ENCODE measurements at places on chromosomes 3 and 15. TPM values are rescaled to one million over a fixed set of nuclear protein-coding genes. Genes with fewer than 3 reads are reported as not detected.

Gene AHSG
- 1.2 TPM for total RNA-seq

Gene ZBTB20
- 4.2 TPM for total RNA-seq

Gene THOC7
- total RNA-seq, result 101 TPM

Gene ZCWPW2
- total RNA-seq, result not detected

Gene CDCP1
- total RNA-seq, result 1.7 TPM

Gene HCLS1
- total RNA-seq, result 232 TPM

Gene ZFAND6
- 71.2 TPM for total RNA-seq

Gene SEMA4B
- total RNA-seq, result 26.0 TPM

Gene GPR62
- total RNA-seq, result not detected

Gene CCR2
- 2.5 TPM for total RNA-seq

Gene ITGA11
- 0.13 TPM for total RNA-seq

Gene GABRR3
- total RNA-seq, result not detected

Gene C15orf40
- total RNA-seq, result 21.3 TPM

All from GM12878 (cell line).